ENCODE measurements at places on chromosomes 7 and 10.

- DNase-seq, result no peak
Observed at GRCh38 chr10:55820478-55820877, 540.6 kb downstream of the ZWINT start.

DNA sequence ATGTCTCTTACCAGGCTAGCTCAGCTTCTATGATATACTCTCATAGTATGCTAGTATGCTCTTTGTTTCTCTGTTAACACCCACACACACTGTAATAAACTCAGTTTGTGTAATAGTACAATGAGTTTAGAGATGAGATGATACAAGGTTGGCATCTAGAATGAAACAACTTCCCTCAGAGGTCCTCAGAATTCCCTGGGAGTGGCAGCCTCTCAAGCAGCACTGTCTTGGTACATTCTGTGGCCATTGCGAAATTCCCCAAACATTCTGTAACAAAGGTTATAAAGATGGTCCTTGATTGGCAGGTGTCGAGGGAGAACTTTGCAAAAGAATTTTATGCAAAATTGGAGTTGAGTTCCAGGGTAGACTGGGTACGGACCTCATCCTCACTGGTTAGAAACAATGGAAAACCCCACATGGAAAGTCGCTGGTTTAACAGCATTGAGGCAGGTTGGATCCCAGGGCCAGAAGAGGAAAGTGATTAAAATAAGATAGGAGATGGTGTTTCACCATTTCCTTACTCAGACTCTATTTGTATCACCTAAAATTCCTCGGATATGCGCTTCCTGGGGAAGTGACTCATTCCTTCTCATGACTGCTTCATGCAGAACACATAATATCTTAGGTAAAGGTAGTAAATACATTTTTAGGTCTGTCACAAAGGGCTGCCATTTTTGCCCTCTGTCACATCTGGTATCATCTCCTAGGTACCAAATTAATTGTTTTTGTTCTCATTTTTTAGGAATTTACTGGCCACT lies 657.8 kb downstream of the SORCS1 start:
- DNase-seq, result no peak

DNA sequence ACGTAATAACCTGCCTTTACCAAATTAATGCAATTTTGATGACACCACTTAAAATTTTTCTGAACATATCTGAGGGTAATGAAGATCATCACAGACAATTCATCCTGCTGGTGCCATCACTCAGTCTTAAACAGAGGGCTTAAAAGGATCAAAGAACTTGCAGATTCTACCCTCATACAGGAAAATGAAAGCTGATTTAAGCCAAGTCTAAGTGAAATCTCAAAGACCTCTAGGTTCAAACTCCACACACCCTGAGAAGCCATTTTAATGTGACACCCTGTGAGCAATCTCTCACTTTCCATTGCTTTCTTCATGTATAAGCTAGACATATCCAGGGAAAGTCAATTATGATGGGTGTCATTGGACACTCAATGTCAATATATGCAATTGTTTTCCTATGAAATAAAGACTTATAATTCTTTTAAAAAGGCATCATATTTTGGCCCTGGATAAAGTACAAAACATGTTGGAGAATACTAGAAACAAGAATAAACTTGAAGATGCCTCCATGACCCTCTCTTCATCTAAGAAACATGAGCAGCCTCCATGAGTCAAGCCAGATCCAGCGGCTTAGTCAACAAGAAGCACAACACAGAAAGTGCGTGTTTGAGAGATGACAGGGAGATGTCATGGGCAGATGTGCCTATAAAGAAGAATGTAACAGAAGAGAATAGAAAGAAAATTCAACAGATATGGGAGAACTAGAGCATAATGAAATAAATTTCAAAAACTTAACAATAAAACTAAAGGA lies 291.9 kb downstream of the PARD3 start:
- DNase-seq, result no peak

GRCh38 chr7:147639037-147639436 lies 951.5 kb upstream of the C7orf33 start:
- DNase-seq, result no peak

Measured in NCI-H2171 treated with DMSO at 0.1 percent for 48 hours (cell line).